Neuronal stem cell (in vitro differentiated cells): ENCODE measurements at places on chromosomes 3 and 15.

- no peak for DNase-seq
These were observed 18.1 kb upstream of the LEKR1 start for GRCh38 chr3:156808025-156808424.

GRCh38 chr3:112646623-112647022 lies 5.7 kb upstream of the CCDC80 start:
- DNase-seq, result no peak

DNA sequence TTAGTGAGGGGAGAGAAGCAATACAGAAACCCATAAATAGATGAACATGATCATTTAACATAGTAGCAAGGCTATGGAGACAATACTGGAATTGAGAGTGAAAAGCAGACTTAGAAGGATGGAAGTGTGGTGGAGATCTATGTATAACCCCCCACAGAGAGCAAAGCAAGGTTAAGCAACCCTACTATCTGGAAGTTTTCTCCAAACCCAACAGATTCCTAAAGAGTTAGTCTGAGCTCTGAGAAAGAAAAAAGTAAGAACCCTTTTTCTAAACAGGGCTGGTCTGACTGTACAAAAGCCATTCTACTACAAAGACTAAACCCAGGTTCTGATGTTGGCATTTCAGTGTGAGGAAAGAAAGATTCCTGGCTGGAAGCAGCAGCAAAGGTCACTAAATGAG lies 153.2 kb downstream of the WNT5A start:
- no peak for DNase-seq

- peak; percentile 26 for DNase-seq
These were observed 367.5 kb downstream of the ROBO2 start for GRCh38 chr3:77407441-77407840.

GRCh38 chr15:41772720-41773331 lies 1.5 kb upstream of the MAPKBP1 start:
- no peak for DNase-seq

GRCh38 chr3:132911741-132912415 lies 126.3 kb upstream of the TMEM108 start:
- DNase-seq, result no peak

- no peak for DNase-seq
These were observed 198.3 kb upstream of the CNTN3 start for GRCh38 chr3:74812756-74813155.

GRCh38 chr3:99920481-99921376 lies 103.1 kb downstream of the CMSS1 start:
- no peak for DNase-seq

DNA sequence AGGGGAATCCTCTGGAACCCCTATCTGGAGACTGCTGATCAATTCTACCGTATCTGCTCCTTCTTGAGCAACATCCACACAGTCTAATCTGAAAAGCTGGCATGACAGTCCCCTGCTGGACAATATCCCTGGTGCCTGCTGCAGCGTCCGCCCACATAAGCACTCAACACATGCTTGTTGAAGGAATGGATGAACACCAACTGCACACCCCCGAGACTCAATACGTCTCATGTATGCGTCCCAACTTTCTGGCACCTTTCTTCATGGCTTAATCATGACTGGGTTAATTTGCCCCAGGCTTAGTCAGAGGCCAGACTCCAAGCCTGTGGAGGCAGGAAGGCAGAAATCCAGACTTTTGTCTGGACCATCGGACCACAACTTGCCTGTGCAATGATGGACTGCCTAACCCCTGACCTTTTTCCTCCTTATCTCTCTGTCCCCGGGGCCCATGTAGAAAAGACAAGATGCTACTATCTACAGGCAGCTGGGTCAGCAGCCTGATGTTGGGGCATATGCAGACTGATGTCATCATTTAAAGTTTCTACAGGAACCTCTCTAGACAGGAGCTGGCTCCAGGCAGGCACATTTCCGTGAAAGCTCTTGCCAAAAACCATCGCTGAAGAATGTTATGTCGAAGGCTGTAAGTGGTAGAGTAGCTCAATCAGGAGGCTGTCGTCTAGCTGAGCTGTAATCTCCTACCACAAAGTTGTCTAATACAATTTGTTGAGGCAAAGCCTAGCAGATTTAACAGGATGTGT lies 114.1 kb upstream of the TPM1 start:
- no peak for DNase-seq

GRCh38 chr3:177777699-177778098 lies 580.4 kb upstream of the TBL1XR1 start:
- DNase-seq, result peak; percentile 15

DNA sequence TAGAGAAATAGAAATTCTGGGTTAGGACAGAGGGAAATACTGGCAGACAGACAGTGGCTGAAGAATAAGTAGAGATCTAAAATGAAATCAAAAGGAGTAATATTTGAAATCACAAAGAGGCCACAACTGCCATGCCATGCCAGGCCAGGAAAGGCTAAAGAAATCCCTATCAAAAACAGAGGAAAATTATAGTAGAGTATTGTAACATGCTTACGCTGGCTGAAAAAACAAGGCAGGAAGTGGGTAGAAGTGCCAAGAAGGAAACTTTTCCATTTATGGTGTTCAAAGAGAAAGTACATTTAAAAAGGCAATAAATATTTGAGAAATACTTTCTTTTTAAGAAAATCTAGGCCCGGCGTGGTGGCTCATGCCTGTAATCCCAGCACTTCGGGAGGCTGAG lies 415.7 kb downstream of the PLCL2 start:
- no peak for DNase-seq

DNA sequence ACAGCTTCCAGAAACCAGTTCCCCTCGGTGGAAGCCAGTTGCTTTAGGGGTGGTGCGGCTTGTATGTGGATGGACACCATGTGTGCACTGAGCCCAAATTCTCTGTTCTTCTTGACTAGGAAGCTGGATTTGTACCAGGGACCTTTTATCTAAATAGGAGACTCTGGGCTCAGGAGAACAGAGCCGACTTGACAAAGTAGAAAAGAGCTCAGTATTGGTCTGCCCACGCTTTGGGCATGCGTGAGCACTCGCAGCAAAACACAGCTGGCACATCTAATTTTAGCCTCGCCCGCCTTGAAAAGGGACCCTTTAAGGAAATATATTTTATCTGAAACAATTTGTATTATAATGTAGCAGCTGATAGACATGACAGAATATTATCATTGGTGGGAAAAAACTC lies 1.1 kb upstream of the RBMS3 start:
- DNase-seq, result no peak

- no peak for DNase-seq
These were observed 22.5 kb downstream of the RIOX2 start for GRCh38 chr3:97949743-97950142.

DNA sequence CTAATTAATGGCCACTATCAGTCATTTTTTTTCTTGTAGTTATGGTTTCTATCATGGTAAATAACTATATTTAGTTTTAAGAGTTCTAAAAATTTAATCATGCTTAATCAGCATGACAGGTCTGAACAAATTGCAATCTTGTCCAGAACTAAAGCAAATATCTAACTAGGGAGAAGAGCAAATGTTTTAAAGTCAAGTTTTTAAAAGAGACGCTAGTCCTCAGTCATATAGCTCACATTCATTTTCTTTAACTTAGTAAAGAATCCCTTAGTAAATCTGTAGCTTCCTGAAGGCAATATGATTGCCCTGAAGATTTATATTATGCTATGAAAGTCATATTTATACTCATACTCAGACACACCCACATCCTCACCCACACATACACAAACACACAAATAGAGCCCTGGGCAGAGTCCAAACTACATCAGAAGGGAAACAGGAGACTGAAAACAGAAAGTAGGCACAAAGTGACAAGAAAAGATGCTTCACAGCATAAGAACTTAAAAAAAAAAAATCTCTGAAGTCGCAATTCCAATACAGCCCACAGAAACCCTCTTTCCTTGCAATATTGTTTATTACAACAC lies 1149.1 kb downstream of the SI start:
- DNase-seq, result no peak

DNA sequence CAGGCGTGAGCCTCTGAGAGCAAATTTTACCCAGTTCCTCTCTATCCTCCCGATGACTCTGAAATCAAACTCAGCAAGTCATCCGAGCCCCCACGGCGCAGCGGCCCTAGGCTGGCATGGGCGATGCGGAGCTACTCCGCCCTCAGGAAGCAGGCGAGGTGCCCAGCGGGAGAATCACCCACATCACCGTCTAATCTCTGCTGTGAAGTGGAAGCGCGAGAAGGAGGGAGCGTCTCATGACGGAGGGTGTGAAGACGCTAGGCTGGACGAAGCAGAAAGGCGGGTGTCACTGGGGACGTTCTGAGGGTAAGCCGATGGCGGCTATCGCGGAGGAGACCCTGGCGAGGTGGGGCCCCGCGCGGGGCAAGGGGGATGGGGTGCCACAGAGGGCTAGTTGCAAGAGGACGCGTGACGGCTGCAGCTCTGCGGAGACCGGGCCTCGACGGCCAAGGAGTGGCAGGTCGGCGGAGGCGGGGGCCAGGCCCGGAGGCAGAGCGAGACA lies 9.1 kb upstream of the GNAI2 start:
- no peak for DNase-seq

- DNase-seq, result no peak
These were observed 28.8 kb downstream of the MECOM start for GRCh38 chr3:169634618-169635236.

DNA sequence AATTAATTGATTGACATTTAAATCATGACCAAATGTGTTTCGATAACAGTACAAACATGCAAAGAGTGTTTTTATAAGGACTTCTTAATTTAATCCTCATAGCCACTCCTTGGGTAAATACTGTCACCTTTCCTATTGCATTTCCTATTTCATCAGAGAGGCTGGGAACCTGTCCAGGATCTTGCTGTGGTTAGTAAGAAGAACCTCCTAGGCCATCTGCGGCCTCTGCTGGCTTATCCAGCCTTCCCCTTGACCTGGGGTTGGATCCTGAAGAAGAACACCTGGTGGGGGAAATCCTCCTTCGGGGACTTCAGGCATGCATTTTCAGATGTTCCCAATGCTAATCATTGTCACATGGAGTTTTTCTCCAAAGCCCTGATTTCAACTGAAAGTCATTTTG lies 25.5 kb downstream of the GLDN start:
- DNase-seq, result no peak

- no peak for DNase-seq
These were observed 15.3 kb downstream of the TMEM266 start for GRCh38 chr15:76075046-76075445.

GRCh38 chr15:70777170-70777926 lies 14.0 kb upstream of the UACA start:
- DNase-seq, result no peak

DNA sequence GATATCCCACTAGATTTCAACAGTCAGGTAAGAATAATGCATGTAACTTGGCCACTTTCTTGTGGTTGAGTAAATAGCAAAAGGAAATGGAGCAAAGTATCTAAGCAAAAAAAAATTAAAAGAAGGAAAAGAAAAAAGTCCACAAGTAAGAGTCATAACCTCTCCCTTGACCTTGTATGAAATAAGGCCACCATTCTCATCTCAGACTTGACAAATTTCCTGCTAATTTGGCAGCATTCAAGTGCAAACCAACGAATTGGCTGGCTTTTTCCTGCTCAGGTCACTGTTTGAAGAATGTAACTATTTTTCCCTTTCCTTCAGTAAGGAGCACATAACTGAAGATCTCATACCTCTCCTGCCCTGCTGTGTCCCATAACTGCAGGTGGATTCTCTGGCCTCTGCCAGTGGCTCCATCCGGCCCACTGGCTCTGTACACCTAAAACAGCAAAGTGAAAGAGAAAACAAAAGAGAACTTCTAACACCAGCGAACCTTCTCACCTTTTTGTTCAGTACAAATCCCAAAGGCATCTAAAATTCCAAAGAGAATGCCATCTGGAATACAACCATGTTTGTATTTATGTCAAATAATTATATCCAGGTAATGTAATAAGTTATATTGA lies 33.4 kb upstream of the RSL24D1 start:
- no peak for DNase-seq

DNA sequence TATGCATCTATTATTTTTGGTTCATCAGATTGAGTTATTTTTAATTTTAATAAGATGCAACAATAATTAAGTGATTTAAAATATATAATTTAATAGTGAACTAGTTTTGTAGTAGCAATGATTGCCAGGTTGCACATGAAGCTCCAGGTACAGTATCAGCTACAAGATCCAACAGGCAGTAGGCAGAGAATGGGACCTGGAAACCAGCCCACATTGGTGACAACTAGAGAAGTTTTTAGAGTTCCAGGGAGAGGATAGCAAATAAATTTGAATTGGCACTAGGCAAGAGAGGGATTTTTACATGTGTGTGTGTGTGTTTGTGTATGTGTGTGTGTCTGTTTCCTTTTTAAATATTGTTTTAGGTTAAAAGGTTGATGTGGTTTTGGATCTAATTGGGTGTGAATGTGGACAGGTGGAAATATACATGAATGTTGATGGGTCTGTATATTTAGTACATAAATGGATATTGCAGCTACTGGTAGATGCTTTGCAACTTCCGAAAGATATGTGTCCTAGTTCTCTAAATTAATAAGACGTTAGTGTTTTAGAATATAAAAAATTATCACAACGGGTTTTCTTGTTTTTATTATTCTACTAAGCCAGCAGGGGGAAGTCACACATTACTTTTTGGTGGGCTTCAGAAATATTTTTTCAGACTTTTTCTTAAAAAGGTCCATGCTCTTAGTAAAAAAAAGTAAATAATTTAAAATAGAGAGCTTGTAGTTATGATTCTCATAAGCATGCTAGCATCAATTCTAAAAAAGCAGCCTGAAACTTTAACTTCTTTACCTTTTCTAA lies 110.1 kb upstream of the GBE1 start:
- DNase-seq, result no peak

GRCh38 chr15:53808058-53808706 lies 48.7 kb upstream of the WDR72 start:
- no peak for DNase-seq

DNA sequence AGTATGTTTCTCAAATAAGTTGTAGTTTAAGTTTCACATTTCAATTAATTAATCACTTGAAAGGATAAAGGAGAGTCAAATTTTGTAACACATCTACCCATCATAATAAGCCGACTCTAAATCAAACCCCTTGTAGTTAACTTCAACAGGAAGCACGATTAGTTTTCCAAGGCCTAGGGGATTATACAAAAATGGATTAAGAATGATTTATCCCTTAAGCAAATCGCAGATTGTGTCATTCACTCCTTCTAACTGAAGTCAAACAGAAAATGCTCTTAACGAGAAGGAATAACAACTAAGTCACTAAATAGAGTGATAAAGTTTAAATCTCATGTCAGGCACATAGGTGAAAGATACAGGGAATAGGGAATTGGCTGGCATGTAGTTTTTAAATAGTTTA lies 792.8 kb downstream of the ZPLD1 start:
- DNase-seq, result no peak

- no peak for DNase-seq
These were observed 110.3 kb downstream of the HCN4 start for GRCh38 chr15:73258271-73259108.

- DNase-seq, result no peak
These were observed 32.7 kb downstream of the STARD9 start for GRCh38 chr15:42608110-42608531.

- DNase-seq, result no peak
These were observed 5.5 kb upstream of the IL20RB start for GRCh38 chr3:136952292-136952691.

GRCh38 chr3:13713396-13713795 lies 164.5 kb downstream of the FBLN2 start:
- DNase-seq, result no peak

- DNase-seq, result no peak
These were observed 55.1 kb upstream of the RASA2 start for GRCh38 chr3:141431411-141432378.

- DNase-seq, result no peak
These were observed 52.7 kb downstream of the CLDN18 start for GRCh38 chr3:138062626-138063025.
